ENCODE measurements at places on chromosomes 7 and 10. TPM values are rescaled to one million over a fixed set of nuclear protein-coding genes. Genes with fewer than 3 reads are reported as not detected.

The C10orf105 gene
- 0.06 TPM for total RNA-seq

DNA sequence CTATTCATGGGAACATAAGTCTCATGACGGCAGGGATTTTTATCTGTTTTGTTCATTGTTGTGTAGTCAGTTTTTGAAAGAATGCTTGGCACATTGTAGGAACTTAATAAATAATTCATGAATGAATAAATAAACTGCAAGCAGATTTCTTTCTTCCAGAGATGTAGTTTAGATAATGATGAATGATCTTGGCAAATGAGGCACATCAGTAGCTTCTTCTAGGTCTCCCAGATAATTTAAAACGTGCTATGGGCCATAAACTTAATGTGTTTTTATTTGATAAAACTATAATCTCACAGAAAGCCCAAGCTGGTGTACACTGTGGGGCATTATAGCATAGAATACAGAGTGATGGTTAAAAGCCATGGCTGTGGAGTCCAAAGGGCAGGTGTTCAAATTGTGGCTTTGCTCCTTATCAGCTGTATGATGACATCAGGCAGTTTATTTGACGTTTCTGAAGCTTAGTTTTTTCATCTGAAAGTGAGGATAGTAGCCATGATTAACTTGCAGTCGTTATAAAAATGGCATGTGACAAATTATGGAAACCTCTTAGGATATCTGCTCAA, 3.5 kb downstream of the MGAM start:
- DNase-seq, result no peak

DNA sequence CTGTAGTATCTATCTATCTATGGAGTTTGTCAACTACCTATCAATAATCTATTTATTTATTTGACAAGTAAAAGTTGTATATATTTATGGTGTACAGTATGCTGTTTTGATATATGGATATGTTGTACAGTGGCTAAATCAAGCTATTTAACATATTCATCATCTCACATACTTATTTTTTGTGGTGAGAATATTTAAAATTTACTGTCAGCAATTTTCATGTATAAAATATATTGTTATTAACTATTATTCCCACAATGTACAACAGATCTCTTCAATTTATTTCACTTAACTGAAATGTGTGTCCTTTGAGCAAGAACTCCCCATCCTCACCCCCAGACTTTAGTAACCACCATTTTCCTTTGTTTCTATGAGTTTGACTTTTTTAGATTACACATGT, 14.5 kb downstream of the AGR3 start:
- DNase-seq, result no peak

- no peak for DNase-seq
Measured at GRCh38 chr7:131329176-131329570, 1.5 kb downstream of the MKLN1 start.
